Activated CD8-positive, alpha-beta memory T cell treated with anti-CD3 and anti-CD28 coated beads for 48 hours (primary cell): ENCODE measurements at places on chromosomes 2 and 18.

DNA sequence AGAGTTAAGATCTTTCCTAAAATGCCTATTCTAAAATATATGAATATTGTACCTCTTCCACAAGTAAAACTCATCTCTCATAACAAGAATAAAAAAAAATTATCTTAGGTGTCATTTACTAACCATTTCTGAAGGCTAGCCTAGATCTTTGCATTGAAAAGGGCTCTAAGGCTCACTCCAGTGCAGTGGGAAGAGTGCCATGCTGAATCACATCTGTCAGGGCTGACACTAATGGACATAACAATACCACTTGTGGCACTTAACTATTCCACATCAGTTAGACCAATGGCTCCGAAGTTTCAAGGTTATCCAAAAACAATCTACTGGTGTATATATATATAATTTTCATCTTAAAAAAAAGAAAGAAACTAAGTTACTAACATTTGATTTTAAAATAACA lies 130.2 kb downstream of the EXOC6B start:
- no peak for DNase-seq

DNA sequence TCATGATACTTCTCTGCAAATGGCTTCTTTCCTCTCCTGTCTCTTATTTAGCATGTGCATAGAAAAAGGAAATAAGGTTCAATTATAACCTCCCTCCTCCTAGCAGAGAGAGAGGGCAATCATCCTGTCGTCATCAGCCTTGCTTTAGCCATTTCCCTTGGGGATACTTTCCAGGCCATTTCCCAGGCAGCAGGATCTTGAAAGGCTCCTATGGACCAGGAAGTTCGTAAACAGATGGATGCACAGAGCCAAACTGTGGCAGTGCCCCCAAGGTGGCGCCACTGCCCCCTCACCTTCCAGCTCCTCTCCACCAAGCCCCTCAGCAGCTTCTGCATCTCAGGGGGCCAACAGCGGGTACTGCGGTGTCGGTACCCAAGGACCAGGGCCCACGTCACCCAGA lies 157.4 kb downstream of the DTNA start:
- DNase-seq: no peak

- no peak for DNase-seq
Measured at GRCh38 chr2:159998961-159999360, 63.5 kb downstream of the PLA2R1 start.

- no peak for DNase-seq
Measured at GRCh38 chr18:48698707-48699106, 159.9 kb downstream of the CTIF start.

- DNase-seq: no peak
Measured at GRCh38 chr2:16609786-16610185, 55.8 kb downstream of the CYRIA start.

DNA sequence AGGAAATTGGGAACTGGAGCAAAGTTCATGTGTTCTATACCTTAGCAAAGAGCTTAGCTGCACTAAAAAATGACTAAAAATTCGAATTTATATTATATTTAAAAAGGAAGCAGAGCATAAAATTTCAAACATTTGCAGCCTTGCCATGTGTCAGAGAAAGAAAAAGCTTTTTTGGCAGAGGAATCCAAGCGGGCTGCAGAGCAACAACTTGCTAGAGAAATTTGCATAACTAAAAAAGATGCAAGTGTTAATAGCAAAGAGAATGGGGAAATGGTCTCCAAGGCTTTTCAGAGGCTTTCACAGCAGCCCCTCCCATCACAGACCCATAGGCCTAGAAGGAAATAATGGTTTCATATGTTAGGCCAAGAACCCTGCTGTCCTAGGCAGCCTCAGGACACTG lies 1315.9 kb downstream of the DSC3 start:
- no peak for DNase-seq

DNA sequence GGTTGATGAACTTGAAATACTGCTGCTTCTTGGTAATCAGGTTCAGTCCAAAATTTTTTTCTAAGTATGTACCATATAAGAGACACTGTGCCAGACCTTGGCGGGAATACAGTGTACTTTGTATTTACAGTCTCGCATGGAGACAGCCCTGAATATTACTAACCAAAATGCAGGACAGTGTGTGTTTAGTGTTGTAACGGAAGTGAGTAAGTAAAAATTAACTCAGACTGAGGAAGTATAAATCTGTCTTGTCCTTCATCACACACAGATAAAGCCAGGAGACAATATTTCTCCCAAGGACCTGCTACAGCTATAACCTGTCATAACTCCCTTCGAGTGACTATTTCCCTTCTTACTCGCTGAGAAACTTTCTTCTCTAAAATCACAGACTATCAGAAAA lies 76.9 kb downstream of the ACTR3 start:
- DNase-seq: no peak

DNA sequence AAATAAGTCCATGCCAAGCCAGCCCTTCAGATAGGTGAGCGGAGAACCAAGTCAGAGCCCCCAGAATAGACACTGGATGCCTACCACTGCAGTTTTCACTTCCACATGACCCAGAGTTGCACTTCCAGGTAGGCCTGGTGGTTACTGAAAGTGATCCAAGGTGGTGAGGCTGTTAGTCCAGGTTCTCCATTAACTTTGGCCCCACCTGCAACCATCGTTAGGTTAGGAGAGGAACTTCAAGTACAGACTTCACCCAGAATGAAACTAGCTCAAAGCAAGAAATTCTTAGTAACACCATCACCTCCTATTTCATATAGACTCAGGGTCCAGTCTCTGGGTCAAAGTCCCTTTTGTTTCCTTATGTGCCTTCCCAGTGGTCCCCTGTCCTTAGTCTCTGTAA lies 293.1 kb upstream of the ID2 start:
- DNase-seq: no peak

DNA sequence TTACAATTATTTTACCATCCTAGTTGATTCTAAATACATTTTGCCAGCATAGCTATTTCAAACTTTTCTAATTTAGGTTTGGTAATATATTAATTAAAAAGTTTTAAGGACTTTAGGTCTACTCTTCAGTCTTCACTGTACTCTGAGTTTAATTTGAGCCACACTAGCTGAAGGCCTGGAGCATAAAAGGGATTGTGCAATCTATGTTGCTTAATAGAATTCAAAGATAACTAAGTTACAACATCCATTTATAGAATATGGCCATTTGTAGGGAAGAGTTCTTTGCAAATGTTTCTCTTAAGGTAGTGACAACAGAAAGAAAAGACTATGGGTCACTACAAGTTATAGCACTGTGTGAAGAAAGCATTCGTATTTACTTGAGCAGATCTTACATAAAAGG lies 702.2 kb upstream of the NRXN1 start:
- DNase-seq: no peak

- no peak for DNase-seq
Measured at GRCh38 chr18:22838221-22838620, 94.9 kb upstream of the RBBP8 start.

DNA sequence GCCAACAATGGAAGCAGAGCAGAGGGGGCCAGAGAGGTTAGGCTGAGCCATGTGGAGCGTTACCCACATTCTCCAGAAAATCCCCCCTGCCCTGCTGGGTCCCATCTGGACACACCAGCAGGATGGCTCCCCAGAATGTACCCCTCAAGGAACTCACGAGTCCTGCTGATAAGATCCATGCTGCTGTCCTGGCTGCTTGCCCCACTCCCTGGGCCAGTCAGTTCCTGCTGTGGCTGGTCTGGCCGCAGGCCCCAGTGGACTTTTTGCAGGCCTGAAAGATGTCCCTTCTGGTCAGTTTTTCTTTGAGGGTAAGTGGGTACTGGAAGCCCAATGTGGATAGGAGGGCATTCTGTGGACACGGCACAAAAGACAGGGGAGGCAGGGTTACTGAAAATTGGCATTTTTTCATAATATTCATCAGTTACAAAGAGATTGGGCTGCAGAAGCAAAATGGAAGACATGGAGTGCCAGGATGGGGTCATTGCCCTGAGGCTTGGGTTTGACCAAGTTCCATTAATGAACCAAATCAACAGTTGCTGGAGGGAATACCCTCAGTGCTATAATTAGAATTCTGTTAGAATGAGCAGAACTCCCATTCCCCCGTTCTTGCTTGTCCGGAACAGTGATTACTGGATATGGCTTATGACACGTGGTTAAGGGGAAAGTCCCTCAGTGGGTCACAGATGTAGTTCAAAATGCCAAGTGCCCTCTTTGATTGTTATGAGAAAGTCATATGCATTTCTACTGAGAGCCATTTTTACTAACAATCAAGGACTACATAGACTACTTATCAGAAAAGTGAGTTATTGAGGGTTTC lies 38.7 kb downstream of the SLC4A5 start:
- DNase-seq: no peak

GRCh38 chr2:238924796-238925195 lies 76.9 kb downstream of the TWIST2 start:
- DNase-seq: no peak

- no peak for DNase-seq
Measured at GRCh38 chr18:79372461-79372860, 23.3 kb upstream of the NFATC1 start.

DNA sequence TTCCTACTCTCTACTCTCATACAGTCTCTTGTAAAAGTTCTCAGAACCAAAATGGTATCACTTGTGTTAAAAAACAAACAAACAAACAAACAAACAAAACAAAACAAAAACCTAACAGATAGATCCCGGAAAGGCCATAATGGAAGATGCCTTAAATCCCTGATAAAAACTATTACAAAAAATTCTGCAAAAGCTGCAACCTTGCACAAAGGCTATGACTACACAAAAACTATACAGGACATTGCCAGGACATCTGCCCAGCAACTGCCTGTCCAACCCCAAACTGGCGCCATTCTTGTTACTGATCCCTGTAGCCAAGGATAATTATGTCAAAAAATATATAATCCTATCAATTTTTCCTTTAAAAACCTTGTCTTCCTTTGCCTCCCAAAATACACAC lies 36.3 kb upstream of the LONRF2 start:
- no peak for DNase-seq

DNA sequence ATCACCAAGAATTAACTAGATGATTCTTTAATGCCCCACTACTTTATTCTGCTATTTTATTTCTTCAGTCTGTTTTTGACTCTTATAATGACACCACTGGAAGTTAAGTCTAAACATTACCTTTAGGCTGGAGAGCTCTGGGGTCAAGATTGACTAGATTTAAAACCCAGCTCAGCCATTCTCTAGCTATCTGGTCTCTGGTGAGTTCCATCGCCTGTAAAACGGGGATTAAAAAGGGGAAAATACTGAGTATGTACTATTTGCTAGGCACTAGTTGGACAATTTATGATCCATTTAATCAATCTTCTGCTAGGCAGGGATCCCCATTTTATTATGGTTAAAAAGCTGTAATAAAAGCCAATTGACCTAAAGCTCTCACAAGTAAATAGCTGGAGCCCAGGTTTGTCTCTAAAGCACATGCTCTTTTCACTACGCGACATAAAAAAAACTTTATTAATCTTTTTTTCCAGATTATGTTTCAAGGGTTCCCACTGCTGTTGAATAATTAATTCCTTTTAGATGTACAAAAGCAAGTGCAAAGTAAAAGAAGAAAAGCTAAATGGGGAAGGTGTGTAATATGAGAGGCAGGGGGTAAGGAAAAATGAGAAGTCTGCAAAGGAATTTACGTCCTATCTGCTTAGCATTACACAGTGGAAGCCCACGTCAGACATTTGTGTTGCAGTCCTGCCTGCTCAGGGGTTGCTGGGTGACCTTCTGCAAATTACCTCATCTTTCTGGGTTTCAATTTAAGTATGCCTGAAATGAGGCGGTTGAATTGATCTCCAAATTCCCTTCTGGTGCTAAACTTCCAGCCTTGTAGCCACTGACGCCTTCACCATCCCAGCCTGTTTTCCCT lies 918 bp upstream of the NABP1 start:
- DNase-seq: no peak

DNA sequence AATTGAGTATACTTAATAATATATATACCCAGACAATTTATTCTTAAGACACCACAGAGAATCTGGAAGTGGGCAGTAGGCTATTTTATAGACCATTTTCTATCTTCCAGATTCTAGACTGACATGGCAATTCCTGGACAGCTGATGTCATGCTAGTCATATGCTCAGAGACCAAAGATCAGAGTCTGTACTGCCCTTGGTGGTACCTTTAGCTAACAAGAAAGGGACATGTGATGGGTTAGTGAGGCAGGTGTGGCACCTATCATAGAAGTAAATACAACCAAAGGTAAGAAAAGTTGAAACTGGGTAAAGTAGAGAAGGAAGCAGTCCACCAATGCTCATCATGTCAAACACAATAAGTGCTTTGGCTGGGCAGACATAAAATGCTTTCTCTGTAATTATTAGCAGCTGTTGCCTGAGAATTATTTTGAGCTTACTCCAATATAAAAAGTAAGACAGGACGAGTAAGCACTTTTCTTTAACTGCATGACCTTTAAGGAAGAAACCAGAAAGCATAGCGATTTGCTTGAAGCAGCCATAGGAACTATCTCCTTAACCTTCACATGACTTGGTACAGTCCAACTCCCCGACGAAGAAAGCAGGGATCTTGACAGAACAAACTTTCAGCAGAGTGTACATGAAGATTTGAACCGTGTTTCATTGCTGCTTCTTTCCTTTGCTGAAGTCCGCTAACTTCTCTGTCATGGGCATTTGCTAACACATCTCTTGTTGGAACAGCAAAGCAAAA lies 47.1 kb downstream of the SLC40A1 start:
- no peak for DNase-seq

GRCh38 chr2:202717598-202718310 lies 83.0 kb downstream of the FAM117B start:
- no peak for DNase-seq

DNA sequence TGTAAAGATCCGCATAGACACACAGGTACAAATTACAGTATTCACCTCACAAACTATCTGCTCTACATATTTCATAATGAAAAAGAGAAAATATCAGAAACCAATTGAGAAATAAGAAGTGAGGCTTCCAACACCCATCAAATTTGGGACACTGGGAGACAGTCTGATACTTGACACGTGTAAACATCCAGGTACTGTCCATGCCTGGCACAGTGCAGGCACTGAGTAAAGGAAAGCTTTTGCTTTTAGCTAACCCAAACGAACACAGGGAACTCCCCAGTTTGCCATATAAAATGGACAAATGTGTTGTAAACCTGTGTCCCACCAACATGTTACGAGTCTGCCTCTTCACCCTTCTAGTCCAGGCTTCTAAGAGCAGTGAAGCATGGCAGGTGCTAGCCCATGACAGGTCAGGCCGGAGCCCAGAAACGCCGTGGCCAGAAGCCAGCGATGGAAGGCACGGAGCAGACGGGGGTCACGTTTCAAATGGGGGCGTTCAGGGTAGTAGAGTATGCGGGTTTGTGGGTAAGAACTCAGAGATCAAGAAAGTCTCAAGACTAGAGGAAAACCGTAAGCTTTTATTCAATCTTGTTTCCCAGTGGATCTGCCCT lies 27.0 kb downstream of the CDH2 start:
- no peak for DNase-seq

- DNase-seq: no peak
Measured at GRCh38 chr2:217797661-217798069, 205.1 kb downstream of the TNS1 start.

DNA sequence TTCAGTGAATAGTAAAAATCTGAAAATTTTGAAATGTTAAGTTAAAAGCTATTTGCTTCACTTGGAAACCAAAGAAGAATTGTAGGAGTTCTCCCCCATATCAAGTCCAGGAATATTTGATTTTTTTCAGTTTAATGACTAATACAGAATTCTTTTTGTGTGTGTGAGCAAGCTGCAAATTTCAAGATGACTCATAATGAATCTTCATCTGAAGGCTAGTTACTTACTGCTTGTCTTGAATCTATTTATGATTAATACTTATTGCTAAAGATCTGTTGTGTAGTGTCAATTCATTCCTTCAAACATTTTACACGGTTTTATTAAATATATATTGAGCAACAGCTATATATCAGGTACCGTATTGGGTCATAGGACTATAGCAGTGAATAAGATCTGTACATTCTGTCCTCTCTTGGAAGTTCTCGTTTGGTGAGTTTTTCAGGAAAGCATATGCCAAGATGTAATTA lies 47.8 kb upstream of the CAVIN2 start:
- no peak for DNase-seq

- peak; percentile 23 for DNase-seq
Measured at GRCh38 chr2:234335661-234336228, 161.1 kb downstream of the ARL4C start.
